NCI-H345 (cell line): ENCODE measurements at places on chromosomes 1 and 21.

GRCh38 chr1:62462370-62462769, 25.5 kb downstream of the USP1 start:
- DNase-seq, result no peak

- DNase-seq, result no peak
Measured at GRCh38 chr1:90336552-90337324, 341.8 kb downstream of the ZNF326 start.

GRCh38 chr1:13775916-13776315, 75.9 kb downstream of the PRDM2 start:
- no peak for DNase-seq

GRCh38 chr1:99623554-99623953, 22.4 kb upstream of the PALMD start:
- no peak for DNase-seq

GRCh38 chr1:199151634-199152425, 513.0 kb downstream of the PTPRC start:
- no peak for DNase-seq

DNA sequence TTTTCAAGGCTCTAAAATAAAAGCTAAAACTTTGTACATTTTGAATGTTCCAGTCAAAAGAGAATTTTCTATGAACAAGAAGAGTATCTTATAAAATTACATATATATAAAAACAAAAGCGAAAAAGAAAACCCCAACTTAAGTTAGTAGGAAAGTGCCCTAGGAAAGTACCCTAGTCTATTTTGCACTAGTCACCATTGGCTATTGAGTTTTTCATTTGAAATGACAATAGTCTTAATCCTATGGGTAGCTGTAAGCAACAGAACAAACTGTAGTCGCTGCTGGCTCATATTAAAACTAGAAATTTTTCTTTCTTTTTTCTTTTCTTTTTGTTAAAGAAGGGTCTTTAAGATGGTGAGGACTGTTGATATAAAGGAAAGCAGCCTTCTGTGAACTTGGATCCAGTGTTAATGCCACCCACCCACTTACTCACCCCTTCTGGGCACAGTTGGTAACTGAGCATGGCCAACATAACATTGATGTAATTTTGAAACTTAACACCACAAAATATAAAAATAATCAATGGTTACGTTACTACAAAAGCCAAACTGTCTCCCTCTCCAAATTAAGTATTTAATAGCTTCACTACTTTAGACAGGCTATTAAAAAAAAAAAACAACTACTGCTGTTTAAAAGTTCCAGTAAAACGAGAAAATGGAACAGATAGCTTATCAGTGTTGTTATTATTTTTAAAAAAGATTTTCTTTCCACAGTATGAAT, 177.0 kb downstream of the EIF4G3 start:
- DNase-seq, result no peak

GRCh38 chr1:10399444-10399941, 629 bp downstream of the PGD start:
- no peak for DNase-seq

DNA sequence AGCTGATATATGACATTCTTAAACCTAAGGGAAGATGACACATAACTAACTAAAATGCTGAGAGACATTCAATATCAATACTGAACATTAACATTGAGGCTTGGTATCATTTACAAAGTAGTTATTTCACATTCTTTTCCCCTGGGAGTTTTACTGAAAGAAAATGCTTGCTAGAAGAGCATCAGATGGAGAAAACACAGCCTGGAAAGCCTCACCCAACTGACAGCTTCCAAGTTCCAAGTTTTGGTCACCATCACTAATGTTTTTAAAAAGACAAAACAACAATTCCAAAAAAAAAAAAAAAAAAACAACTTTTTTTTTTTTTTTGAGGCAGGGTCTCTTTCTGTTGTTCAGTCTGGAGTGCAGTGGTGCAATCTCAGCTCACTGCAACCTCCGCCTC, 80.6 kb downstream of the DSCAM start:
- DNase-seq, result no peak

DNA sequence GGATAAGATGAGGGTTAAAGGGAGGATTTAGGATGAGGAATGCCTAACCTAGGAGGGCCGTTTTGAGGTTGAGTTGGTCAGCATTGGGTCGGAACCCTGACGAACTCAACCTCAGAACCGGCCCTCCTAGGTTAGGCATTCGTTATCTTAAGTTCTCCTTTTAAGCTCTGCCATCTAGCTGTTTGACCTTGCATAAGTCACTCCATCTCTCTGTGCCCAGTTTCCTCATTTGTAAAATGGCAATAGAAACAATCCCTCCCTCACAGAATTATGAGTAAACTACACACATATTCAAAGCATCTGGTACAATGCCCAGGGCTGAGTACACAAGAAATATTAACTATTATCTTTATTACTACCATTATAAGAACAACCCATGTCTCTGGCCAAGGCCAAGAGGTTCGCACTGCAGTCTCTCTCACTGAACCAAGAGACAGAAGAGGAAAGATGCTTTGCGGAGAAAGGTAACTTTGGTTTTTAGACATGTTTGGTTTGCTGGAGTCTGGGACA, 4.8 kb downstream of the ABCB10 start:
- no peak for DNase-seq

DNA sequence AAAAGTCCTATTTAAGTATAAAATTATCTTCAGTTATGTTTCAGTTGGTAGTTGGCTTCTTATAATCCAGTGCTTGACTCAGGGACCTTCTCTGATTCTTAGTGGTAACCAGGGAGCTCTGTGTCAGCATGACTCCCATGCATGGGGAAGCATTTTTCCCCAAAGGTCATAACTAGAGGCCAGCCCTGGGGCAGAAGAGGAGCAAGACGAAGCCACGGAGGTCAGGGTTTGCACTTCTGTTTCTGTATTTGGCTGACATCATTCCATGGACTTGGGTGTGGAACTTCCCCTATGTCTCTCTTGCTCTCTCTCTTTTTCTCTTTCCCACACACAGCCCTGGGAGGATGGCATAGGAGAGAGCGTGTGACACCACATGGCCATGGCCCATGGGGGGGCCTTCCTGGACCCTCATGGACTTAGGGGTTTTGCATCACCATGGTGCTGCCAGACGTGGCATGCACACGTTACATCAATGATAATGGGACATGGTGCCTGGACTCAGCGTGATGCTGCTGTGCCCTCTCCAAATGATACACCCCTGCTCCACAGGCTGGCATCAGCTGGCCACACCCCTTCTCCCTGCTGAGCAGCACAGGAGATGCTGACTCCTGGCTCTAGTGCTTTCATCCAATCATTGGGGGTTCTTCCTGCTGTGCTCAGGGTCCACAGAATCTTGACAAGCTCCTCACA, 260.5 kb downstream of the KCNJ6 start:
- no peak for DNase-seq

- DNase-seq, result peak; percentile 81
Measured at GRCh38 chr21:38798481-38798882, 7.2 kb upstream of the ETS2 start.

GRCh38 chr1:18481921-18482701, 1.4 kb downstream of the KLHDC7A start:
- no peak for DNase-seq

DNA sequence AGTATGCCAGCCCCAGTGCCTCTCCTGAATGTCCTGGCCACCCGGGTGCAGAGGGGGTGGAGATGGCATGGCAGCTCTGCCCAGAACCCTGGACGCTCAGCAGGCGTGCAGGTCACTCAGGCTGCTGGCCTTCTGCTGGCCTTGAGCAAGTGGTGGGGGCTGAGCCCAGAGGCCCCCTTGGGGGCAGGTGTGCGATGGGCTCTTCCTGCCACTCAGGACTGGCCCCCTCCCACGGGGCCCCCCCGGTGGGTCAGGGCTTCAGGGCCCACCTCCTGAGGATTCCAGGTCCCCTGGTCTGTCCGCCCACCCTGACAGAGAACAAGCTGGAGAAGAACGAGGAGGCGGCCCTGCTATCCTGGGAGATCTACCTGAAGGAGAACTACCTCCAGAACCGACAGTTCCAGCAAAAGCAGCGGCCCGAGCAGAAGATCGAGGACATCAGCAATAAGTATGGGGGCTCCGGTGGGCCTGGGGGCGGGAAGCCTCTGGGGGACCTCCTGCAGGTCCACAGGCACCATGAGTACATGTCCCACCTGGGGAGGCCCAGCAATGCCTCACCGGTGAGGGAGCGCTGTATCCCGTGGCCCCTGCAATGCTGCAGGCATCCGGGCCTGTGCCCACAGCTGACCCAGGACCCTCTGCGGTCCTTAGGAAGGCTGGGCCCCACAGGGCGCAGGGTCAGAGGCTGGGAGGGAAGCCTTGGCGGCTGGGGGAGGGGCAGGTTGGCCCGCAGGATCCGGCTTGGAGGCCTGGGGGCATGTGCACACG, 37.0 kb upstream of the LRRC3 start:
- no peak for DNase-seq

GRCh38 chr1:57671750-57672149, 247.9 kb upstream of the DAB1 start:
- DNase-seq, result no peak

- peak; percentile 54 for DNase-seq
Measured at GRCh38 chr1:234613128-234613875, 3.3 kb upstream of the IRF2BP2 start.

DNA sequence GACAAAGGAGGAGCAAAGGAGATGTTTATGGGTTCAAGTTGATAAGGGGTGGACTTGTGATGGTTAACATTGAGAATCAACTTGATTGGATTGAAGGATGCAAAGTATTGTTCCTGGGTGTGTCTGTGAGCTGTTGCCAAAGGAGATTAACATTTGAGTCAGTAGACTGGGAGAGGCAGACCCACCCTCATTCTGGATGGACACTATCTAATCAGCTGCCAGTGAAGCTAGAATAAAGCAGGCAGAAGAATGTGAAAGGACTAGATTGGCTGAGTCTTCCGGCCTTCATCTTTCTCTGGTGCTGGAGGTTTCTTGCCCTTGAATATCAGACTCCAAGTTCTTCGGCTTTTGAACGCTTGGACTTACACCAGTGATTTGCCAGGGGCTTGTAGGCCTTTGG, 98.7 kb upstream of the DAB1 start:
- no peak for DNase-seq

- DNase-seq, result no peak
Measured at GRCh38 chr1:42873670-42874069, 27.3 kb downstream of the ZNF691 start.

DNA sequence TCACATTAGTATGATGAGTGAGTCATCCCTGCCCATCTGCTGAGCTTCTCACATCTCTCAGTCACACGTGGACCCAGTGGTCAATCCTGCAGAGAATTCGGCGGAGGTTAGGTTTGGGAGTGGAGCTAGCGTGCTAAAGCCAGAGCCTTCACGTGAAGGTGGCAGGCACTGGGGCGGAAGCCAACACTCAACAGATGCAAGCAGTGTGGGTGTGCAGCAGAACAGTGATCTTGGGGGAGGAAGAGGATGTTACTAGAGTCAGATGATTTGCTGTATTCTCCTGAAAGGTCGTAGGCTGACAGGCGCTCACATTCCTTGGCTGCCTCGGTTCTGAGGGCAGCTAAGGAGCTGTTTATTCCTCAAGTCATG, 6.7 kb downstream of the C1orf115 start:
- DNase-seq, result no peak

DNA sequence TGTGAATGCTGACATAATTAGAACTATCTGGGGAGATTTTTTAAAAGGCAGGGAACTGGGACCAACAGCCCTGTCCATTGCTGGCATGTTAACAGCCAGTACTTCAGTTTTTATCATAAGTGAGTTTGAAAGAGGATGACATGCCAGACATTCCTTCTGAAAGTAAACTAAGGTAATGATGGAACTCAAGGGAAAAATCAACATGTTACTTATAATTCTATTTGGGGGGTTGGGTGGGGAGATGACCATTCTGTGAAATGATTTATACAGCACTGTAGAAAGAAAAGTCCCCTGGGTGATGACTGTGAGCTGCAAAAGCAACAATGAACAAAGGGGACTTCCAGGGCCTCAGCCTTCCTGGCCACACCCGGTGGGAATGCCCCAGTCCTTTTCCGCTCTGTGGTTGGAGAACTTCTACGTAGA, 5.4 kb upstream of the LAMC2 start:
- DNase-seq, result no peak

- DNase-seq, result no peak
Measured at GRCh38 chr1:180646547-180646946, 14.7 kb downstream of the XPR1 start.

- DNase-seq, result no peak
Measured at GRCh38 chr1:150970808-150971582, 3.6 kb downstream of the CERS2 start.

GRCh38 chr1:181806746-181807145, 254.8 kb downstream of the ZNF648 start:
- no peak for DNase-seq

GRCh38 chr21:37784591-37785318, 131.5 kb downstream of the KCNJ6 start:
- no peak for DNase-seq

- DNase-seq, result no peak
Measured at GRCh38 chr1:67590329-67590728, 94.7 kb upstream of the GADD45A start.

- DNase-seq, result no peak
Measured at GRCh38 chr1:181260271-181260670, 171.8 kb downstream of the IER5 start.

GRCh38 chr1:67338642-67339041, 31.0 kb downstream of the IL12RB2 start:
- DNase-seq, result no peak

DNA sequence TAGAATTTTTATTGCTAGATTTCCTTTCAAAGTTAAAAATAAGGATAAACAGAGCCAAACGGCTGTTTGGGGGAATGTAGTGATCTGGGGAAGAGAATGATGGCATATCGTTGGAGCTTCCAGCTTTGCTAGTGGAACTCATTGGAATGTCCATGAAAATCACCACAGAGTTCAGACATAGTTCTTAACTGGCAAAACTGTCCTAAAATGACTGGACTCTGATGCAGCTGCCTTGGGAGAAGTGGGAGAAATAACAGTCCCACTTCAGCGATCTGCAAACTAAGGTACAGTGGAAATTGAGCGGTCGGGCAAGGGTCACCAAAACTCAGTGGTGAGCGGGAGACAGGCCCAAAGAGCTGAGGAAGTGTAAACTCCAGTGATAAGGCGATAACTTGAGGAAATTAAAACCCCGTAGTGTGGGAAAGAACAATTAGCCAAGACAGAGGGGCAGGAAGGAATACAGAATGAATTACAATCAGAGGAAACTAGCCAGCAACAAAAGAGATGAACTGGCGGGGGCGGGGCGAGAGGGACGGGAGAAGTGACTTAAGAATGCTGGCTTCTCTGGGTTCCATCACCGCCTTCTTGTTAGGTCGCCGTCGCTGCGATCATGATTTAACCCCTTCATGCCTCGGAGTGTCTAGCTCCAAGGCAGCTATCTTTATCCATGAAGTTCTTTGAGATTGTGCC, 89.8 kb upstream of the ARHGAP29 start:
- no peak for DNase-seq
